ENCODE measurements at places on chromosomes 3 and 15.

DNA sequence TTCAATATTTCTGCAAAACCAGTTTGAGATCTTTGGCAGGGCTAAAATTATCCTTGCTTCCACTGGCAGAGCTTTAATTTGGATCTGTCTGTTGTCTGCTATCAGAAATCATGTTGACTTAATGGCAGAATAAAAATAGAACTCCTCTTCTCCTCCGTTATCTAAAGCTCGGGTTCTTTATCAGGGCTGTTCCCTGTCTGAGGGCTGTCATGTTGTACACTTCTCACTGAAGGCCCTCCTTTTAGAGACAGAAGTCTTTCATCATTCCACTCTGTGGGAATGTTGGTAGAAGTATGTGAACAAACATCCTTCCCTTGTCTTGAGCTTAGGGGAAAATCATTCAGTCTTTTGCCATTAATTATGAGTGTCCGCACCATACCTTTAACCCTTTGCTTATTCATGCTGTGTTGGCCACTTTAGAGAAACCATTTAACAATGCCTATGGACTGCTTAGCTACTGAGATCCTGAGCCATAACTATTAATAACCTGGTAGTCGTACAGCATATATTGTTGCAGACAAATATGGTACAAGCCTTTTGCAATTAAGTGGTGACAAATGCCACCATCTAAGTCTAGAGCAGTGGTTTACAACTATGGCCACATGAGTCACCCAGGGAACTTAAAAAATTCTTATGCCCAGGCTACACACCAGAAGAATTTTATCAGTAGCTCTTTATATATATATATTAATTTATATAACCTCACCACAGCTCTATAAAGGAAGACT, 226.0 kb upstream of the TPM1 start:
- no peak for DNase-seq

DNA sequence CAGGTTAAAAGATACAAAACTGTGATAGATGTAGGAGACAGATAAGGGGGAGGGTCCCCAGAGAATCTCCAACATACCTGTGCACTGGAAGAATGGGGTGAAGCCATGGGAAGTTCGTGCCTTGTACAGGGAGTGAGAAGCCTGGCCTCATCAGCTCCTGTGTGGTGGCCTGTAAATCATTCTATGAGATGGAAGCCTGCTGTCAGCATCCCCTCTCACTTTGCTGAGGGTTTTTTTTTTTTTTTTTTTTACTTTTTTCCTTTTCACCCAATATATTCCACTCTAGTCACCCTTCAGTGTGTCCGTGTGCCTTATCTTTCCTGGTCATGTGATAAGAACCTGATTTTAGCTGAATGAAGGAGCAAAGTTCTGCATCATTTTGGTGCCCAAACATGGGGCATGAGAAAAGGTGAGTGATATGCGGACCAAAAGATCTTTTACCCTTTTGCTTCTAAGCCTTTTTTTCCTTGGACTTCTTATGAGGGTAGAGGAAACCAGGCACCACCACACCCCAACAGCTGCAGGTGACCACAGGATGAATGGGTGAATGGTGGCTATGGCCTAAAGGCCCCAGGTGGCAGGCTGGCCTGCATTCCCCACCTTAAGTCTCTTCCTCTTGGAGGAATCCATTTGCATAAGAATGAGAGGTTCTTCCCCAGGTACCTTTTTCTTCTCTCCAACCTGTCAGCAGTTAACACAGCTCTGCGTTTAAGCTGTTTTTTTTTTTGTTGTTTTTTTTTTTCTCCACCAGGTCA, 1345.0 kb downstream of the NSUN3 start:
- DNase-seq: no peak

DNA sequence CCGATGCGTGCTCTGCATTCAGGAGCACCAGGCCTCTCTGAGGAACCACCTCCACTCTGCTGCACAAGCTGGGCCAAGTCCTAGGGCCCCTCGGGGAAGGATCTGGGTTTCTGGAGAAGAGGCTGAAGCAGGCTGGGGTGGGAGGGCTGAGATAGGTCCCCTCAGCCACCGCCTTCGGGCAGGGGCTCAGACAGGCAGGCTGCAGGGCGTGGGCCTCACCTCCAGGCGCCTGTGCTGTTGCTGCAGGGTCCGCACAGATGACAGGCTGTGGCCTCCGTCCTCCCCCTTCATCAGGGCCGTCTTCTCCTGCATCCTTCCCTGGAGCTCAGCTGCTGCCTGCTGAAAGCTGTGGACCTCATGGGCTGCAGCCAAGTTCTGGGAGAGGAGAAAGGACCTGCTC, 15.2 kb downstream of the PLA2G4B start:
- no peak for DNase-seq

- DNase-seq: no peak
Observed at GRCh38 chr15:80800067-80800466, 20.9 kb downstream of the CEMIP start.

DNA sequence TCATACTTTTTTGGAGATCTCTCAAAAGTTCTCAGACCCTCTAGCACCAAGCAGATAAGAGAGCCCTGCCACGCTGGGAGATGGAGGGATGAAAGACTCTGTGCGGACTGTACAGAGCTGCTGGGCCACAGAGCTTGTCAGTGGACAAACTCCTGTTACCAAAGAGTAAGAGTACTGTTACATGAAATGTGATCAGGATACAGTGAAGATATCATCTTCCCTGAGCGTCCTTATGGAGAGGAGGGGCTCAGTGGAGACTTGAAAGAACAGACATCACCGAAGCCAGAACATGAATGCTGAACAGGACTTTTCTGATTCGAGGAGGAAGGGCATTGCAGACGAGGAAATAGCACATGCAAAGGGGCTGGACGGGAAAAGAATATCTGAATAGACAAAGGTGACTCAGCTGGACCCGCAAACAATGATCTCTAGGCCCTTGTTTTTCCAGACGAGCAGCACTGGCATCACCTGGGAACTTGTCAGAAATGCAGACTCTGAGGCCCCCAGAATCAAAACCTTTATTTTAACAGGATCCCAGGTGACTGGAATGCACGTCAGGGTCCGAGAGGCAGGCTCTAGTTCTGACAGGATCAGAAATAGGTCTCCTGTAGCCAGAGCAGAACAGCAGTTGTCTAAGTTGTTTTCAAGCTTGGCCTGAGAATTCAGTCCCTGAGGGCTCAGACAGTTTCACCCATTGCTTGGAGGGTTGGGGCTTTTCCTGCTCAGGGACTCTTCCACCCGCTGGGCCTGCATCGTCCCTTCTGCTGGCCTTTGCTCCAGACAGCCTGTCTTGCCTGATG, 277.9 kb downstream of the RPLP1 start:
- DNase-seq: no peak

DNA sequence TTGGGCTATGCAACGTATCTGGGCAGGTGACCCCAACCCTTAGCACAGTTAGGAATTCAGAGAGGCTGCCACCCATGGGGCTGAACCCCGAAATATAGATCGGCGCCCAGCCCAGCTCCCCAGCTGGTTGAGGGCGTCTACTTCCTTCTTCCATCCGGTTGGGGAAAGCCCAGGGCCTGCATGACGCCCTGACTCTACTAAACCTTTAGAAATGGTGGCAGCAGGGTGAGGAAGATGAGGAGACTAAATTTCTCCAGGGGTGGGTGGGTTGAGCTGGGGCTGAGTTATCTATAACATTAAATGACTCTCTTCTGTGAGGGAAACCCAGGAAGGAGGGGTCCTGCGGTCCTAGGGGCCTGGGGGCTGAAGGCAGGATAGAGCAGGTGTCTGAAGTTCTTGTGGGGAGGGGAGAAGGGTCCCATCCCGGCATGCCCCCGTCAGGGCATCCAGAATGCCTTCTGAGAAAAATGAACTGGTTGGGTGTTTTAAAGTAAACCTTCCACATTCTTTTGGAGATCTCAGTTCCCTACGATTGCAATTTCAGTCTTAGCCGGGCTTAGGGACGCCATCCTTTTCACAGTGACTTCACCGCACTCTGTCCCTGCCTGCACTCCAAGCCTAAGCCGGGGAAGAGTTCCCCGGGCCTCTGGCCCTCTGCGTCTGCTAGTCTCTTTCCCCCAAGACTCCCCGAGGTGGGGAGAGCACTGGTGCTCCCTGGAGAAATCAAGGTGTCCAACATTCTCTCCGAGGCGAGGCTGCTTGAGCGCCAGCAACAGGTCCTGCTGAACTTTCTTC, 28.5 kb downstream of the NR2F2 start:
- no peak for DNase-seq

GRCh38 chr15:64828985-64829384, 3.5 kb upstream of the PIF1 start:
- DNase-seq: no peak

- DNase-seq: no peak
Observed at GRCh38 chr15:67824976-67825880, at the start of gene SKOR1. Gene SKOR1 (plus strand): TSS chr15:67825509. CDS start chr15:67825603, 94 bp downstream.
